ENCODE measurements at places on chromosomes 2 and 18.

DNA sequence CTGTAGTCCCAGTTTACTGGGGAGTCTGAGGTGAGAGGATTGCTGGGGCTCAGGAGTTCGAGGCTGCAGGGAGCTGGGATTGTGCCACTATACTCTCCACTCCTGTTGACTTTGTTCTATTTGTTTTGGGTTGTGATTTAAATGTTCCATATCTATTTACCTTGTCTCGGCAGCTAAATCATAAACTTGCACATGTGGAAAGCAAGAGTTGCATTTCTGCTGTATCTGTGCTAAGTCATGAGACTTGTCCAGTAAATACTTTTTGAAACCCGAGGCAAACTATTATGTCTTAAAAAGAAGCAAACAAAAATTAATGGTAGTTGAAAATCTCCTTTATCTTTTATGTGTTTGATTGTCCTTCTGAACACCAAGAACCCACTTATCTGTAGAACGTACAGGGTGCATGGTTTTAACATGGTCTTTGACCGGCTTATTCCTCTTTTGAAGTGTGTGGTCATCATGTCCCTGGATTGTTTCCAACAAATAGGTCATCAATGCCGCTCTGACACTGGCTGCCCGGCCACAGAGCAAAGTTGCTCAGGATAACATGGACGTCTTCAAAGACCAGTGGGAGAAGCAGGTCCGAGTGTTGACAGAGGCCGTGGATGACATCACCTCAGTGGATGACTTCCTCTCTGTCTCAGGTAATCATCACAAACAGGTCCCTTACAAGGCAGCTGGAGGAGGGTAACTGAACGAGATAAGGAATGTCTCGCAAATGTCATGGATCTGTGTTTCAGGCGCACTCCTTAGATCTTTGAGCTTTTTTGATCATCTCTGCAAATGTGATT is 241.1 kb upstream of the LRRTM1 start:
- H3K4me3 ChIP-seq = no peak overlapping the region
- no peaks in the 10 kb centered on the region for H3K36me3 ChIP-seq
- H3K27ac ChIP-seq = no peak overlapping the region
- H3K27me3 ChIP-seq = no peaks in the 10 kb centered on the region

DNA sequence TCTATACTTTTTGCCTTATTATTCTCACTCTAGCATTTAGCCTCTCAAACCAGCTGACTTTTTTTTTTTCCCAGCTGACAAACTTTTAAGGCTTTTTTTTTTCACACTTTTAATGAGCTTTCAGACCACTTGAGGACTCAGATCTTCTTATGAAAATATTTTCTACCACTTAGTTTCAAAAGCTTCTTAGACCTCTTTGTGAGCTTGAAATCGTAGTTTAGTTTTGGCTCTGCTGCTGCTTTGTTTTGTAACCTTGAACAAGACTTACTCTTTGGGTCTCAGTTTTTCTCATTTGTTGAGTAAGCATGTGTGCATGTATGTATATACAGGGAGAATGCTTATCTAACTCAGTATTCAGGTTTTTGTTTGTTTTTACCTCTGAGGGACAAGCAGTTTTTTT is 3.5 kb downstream of the NBEAL1 start:
- H3K4me3 ChIP-seq = peak overlapping the region; percentile 78
- DNase-seq = no peak
- no peaks in the 10 kb centered on the region for H3K27me3 ChIP-seq
- H3K27ac ChIP-seq = no peak overlapping the region
- H3K4me1 ChIP-seq = no peaks in the 10 kb centered on the region
- H3K36me3 ChIP-seq = peaks cover 4% of the 10 kb centered on the region

- no peaks in the 10 kb centered on the region for H3K36me3 ChIP-seq
- H3K4me1 ChIP-seq = peaks cover 3% of the 10 kb centered on the region
- no peak overlapping the region for H3K27ac ChIP-seq
These were observed 3.6 kb downstream of the SCRN3 start for GRCh38 chr2:174399171-174399570.

- H3K36me3 ChIP-seq = no peaks in the 10 kb centered on the region
- no peak overlapping the region for H3K27ac ChIP-seq
- H3K4me1 ChIP-seq = peaks cover 3% of the 10 kb centered on the region
- DNase-seq = no peak
These were observed 885.1 kb upstream of the FSHR start for GRCh38 chr2:50039445-50039844.

DNA sequence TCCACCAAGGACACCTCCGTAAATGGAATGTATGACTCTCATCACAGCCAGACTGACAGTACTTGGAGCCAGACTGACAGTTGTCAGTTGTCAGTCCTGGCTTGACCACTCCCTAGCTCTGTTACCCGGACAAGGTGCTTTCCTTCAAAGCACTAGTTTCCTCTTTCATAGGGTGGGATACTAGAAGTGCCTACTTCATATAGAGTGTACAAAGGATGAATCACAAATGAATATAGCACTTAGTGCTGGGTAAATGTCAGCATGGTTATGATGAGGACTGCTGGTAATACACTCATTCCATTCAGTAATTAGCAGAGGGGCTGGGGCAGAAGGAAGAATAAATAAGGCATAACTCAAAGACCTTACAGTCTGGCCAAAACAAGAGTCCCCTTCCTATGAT is 91.4 kb downstream of the ARL4C start:
- H3K4me3 ChIP-seq = no peak overlapping the region
- H3K36me3 ChIP-seq = no peaks in the 10 kb centered on the region
- H3K4me1 ChIP-seq = peaks cover 3% of the 10 kb centered on the region

GRCh38 chr2:81206216-81206615 is 901.7 kb upstream of the LRRTM1 start:
- H3K27me3 ChIP-seq = no peaks in the 10 kb centered on the region
- H3K27ac ChIP-seq = no peak overlapping the region
- H3K4me3 ChIP-seq = no peak overlapping the region
- DNase-seq = peak; percentile 61

DNA sequence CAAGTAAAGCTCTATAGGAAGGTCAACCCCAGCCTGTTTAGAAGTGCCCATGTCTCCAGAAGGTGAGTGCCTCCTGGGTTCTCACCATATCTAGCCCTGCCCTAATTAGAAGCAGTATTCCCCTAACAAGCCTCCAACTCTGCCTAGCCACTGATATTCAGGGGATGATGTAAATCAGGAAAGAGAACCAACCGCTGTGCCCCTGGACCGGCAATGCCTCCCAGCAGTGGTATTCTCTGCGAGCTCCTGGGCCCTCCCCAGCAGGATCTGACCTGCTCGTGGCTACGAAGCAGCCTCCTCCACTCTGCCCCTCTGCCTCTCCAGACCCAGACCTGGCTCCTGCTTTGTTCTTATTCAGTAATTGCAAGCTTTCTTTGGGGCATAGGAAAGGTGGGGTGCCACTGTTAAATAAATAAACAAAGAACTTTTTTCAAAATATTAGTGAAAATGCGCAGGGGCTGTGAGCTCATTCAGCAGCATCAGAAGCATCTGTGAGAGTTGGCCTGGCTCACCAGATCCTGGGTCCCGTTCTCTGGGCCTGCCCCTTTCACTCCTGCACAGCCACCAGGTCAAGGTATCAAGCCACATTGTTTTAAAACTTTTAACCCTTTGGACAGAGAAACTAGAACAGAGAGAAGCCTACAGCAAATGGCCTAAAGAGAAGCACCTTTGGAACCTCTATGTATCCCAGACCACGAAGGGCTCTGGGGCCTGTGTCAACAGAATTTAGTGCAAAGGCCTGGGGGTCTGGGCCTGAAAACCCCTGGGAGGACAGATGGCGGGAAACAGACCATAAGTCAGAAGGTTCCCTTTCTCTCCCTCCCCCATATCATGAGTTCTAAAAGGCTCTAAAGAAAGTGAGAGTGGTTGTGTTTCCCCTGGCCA is 11.9 kb downstream of the MREG start:
- H3K27me3 ChIP-seq = no peaks in the 10 kb centered on the region
- H3K36me3 ChIP-seq = peaks cover 7% of the 10 kb centered on the region
- H3K4me3 ChIP-seq = no peak overlapping the region
- H3K27ac ChIP-seq = no peak overlapping the region

GRCh38 chr2:199804831-199805230 is 46.2 kb downstream of the FTCDNL1 start:
- H3K27me3 ChIP-seq = no peaks in the 10 kb centered on the region
- peak; percentile 70 for DNase-seq
- H3K4me1 ChIP-seq = no peaks in the 10 kb centered on the region
- H3K27ac ChIP-seq = peak overlapping the region; percentile 16
- H3K4me3 ChIP-seq = peak overlapping the region; percentile 38

GRCh38 chr2:20551260-20551944 is 99.5 kb downstream of the HS1BP3 start:
- no peaks in the 10 kb centered on the region for H3K36me3 ChIP-seq
- H3K4me3 ChIP-seq = no peak overlapping the region

DNA sequence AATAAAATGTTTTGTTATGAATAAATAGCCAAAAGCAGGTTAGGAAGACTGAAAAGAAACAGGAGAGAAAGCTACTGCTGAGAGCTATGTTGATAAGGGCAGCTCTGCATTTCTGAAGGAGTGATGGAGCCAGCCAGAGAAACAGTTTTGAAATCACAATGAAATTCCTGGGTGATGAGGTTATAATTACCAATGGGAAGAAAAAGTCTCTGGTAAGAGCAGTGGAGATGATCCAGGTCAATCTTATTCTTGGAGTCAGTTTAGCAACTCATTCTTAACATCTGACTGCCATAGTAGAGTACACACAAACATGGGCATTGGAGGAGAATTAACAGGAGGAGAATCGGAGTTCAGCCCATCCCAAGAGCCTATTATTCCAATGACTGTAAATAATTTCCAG is 2.4 kb downstream of the ALKAL2 start:
- H3K27ac ChIP-seq = no peak overlapping the region
- no peak for DNase-seq
- H3K36me3 ChIP-seq = peaks cover 7% of the 10 kb centered on the region
- H3K4me1 ChIP-seq = peaks cover 16% of the 10 kb centered on the region
- H3K4me3 ChIP-seq = no peak overlapping the region
- peaks cover 41% of the 10 kb centered on the region for H3K27me3 ChIP-seq

- no peaks in the 10 kb centered on the region for H3K27me3 ChIP-seq
- H3K4me3 ChIP-seq = no peak overlapping the region
- H3K4me1 ChIP-seq = no peaks in the 10 kb centered on the region
- no peak overlapping the region for H3K27ac ChIP-seq
- H3K36me3 ChIP-seq = no peaks in the 10 kb centered on the region
These were observed 176.6 kb downstream of the HDAC4 start for GRCh38 chr2:239224199-239224570.

- H3K4me3 ChIP-seq = no peak overlapping the region
- no peaks in the 10 kb centered on the region for H3K36me3 ChIP-seq
- no peak for DNase-seq
- H3K4me1 ChIP-seq = peaks cover 6% of the 10 kb centered on the region
These were observed 24.5 kb upstream of the LCLAT1 start for GRCh38 chr2:30422444-30423040.

GRCh38 chr18:50717563-50717962 is 102.3 kb downstream of the MRO start:
- H3K4me3 ChIP-seq = no peak overlapping the region
- H3K27me3 ChIP-seq = no peaks in the 10 kb centered on the region
- no peak for DNase-seq
- no peaks in the 10 kb centered on the region for H3K36me3 ChIP-seq
- H3K4me1 ChIP-seq = no peaks in the 10 kb centered on the region
- no peak overlapping the region for H3K27ac ChIP-seq

- H3K4me1 ChIP-seq = no peaks in the 10 kb centered on the region
- H3K4me3 ChIP-seq = no peak overlapping the region
- no peaks in the 10 kb centered on the region for H3K36me3 ChIP-seq
- no peak overlapping the region for H3K27ac ChIP-seq
These were observed 111.7 kb downstream of the BCL11A start for GRCh38 chr2:60441800-60442199.

GRCh38 chr2:239459606-239460005 is 58.8 kb upstream of the HDAC4 start:
- no peak overlapping the region for H3K4me3 ChIP-seq
- H3K27ac ChIP-seq = no peak overlapping the region
- no peaks in the 10 kb centered on the region for H3K36me3 ChIP-seq

- H3K27ac ChIP-seq = no peak overlapping the region
- H3K27me3 ChIP-seq = no peaks in the 10 kb centered on the region
- DNase-seq = no peak
- no peak overlapping the region for H3K4me3 ChIP-seq
These were observed 81.7 kb upstream of the CTAGE1 start for GRCh38 chr18:22499421-22499820.

GRCh38 chr18:61771861-61772260 is 120.9 kb downstream of the RNF152 start:
- no peaks in the 10 kb centered on the region for H3K27me3 ChIP-seq
- H3K4me3 ChIP-seq = no peak overlapping the region
- no peak overlapping the region for H3K27ac ChIP-seq
- H3K4me1 ChIP-seq = no peaks in the 10 kb centered on the region
- H3K36me3 ChIP-seq = no peaks in the 10 kb centered on the region
- no peak for DNase-seq

GRCh38 chr2:158745866-158746382 is 49.2 kb upstream of the DAPL1 start:
- H3K27me3 ChIP-seq = no peaks in the 10 kb centered on the region
- no peak overlapping the region for H3K4me3 ChIP-seq
- H3K36me3 ChIP-seq = no peaks in the 10 kb centered on the region
- peaks cover 2% of the 10 kb centered on the region for H3K4me1 ChIP-seq

- no peaks in the 10 kb centered on the region for H3K27me3 ChIP-seq
- H3K27ac ChIP-seq = no peak overlapping the region
These were observed 9.6 kb downstream of the TET3 start for GRCh38 chr2:73994178-73994831.

GRCh38 chr2:28583899-28584553 is 88.2 kb downstream of the PLB1 start:
- H3K4me1 ChIP-seq = no peaks in the 10 kb centered on the region
- no peaks in the 10 kb centered on the region for H3K27me3 ChIP-seq
- H3K27ac ChIP-seq = no peak overlapping the region
- H3K4me3 ChIP-seq = no peak overlapping the region

DNA sequence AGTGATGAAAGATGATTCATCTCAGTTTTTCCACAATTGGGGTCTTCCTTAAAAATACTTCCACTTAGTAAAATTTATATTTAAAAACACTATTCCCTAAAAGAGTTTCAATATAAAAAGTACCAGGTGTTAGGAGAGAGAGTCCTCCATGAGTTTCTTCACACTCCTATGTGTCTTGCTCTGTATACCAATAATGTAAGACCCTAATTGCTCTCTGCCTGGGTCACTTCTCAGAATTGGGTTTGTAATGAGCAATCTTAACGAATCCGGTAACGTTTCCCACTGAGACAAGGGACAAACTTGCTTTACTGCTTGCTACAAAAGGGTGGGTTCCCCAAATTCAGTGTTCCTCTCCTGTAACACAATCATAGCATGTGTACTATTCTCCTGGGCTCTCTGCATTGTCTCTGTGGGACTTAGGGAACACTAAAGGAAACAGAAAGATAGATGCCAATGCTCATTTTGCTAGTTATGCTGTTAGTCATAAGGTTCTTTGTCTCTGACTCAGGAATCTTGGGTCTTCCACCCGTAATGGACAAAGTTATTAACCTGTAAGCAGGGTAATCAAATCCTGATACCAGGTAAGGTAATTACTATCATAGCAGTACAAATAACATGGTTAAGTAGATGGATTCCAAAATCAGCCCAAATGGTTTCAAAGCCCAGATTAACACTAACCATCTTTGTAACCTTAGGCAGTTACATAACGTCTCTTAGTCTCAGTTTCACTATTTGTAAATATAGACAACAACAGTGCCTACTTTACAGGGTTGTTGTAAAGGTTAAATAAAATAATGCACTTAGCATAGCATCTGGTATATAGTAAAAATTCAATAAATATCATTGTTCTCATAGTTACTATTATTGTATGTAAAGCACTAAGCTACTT is 46.3 kb downstream of the ITSN2 start:
- no peaks in the 10 kb centered on the region for H3K4me1 ChIP-seq
- no peak for DNase-seq
- H3K27ac ChIP-seq = no peak overlapping the region
- H3K27me3 ChIP-seq = no peaks in the 10 kb centered on the region
- no peak overlapping the region for H3K4me3 ChIP-seq

Data from endodermal cell (in vitro differentiated cells).